ENCODE measurements at places on chromosomes 4 and X. TPM values are rescaled to one million over a fixed set of nuclear protein-coding genes. Genes with fewer than 3 reads are reported as not detected.

CORIN gene
- total RNA-seq: 0.11 TPM

HSPA4L gene
- 0.55 TPM for total RNA-seq

ARHGAP6 gene
- not detected for total RNA-seq

SUPT20HL2 gene
- total RNA-seq: not detected

GSPT2 gene
- 10.5 TPM for total RNA-seq

RHOXF1 gene
- total RNA-seq: not detected

GPM6B gene
- total RNA-seq: not detected

BEND2 gene
- not detected for total RNA-seq
